ENCODE measurements at places on chromosomes 1 and 21. TPM values are rescaled to one million over a fixed set of nuclear protein-coding genes. Genes with fewer than 3 reads are reported as not detected.

GRCh38 chr1:204623894-204624361, 61.6 kb downstream of the LRRN2 start:
- no peak for DNase-seq

DNA sequence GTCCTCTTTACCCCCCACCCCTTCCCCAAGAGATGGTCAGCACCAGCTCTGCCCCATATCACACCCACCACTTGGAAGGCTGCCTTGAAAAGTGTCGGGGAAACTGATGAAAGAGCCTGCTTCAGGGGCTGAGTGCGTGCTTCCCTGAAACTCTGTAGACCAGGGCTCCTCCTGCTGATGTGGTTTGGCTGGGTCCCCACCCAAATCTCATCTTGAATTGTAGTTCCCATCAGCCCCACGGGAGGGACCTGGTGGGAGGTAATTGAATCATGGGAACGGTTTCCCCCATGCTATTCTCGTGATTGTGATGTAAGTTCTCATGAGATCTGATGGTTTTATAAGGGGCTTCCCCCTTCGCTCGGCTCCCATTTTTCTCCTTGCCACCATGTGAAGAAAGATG, 36.4 kb downstream of the UBIAD1 start:
- DNase-seq = no peak

DNA sequence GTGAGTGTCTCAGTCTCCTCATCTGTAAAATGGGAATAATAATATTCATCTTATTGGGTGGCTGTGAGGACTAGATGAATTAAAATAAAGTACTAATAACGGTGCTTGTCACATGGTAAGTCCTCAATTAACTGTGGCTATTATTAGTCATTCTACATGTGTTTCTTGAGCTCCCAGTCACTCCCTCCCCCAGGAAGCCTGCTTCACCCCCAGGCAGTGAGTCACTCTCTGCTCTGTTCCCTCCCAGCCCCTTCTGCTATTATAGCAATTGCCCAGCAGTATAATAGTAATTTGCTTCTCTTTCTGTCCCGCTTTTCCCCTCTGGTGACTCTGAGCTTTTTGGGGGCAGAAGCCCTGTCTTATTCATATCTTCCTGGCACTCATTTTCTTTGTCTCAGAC, 102.0 kb downstream of the BEND5 start:
- no peak for DNase-seq

- peak; percentile 12 for DNase-seq
Observed at GRCh38 chr1:62321446-62321845, 2.2 kb upstream of the KANK4 start.

- DNase-seq = peak; percentile 24
Observed at GRCh38 chr1:86965012-86965826, 50.8 kb downstream of the HS2ST1 start.

DNA sequence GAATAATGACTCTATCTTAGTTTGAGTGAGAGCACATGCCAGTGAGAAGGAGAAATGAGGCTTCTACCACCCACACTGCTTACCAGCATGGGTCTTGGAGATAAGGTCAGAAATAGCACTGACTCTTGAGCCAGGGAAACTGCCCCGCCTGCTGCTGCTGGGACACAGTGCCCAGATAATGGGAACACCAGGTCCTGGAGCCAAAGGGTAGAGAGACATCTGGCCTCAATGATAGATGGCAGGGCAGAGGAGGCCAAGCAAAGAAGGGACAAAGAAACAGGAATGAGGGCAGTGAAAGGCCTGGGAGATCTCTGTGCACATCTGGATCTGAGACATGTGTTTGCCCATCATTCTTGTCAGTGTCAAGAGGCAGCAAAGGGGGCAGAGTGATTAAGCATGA, 97.4 kb downstream of the MIS18A start:
- no peak for DNase-seq

DNA sequence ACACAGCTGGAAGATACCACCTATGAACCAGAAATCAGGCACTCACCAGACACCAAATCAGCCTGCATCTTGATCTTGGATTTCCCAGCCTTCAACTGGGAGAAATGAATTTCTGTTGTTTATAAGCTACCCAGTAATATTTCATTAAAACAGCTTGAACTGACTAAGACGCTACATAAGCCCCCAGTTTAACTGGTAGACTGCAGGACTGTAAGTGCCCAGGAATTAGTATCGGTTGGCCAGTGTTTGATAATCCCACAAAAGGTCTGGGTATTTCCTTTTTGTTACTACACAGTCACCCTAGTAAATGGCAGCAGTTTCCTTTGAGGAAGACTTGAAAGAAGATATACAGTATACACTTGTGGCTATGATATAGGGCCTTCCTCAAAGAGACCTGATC, 7.3 kb upstream of the SLC35D1 start:
- no peak for DNase-seq

- no peak for DNase-seq
Observed at GRCh38 chr1:161311595-161312181, 1.9 kb upstream of the MPZ start.

- peak; percentile 12 for DNase-seq
Observed at GRCh38 chr1:174743654-174744561, 255.8 kb upstream of the CACYBP start.

GRCh38 chr1:200960236-200960947, 63.1 kb downstream of the KIF21B start:
- no peak for DNase-seq

DNA sequence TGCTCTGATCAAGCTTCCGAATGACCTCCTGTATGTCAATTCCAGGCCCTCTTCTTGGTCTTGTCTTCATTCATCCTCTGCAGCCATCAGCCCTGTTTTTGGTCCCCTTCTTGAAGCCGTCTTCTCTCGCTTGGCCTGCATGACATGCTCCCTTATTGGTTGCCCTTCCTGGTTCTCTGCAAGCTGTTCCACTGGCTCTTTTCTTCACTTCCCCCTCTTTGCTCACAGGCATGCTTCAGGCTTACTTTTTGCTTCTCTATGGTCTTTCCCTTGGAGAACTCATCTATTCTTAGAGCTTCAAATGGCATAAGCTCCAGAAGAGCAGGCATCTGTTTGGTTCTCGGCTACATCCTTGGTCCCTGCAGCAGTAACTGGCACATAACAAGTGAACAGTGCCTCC, 38.8 kb downstream of the PDPN start:
- no peak for DNase-seq

Gene ARTN
- total RNA-seq = 0.49 TPM

Gene ZFP69
- 6.4 TPM for total RNA-seq

Gene C1orf167
- total RNA-seq = not detected

Gene ACP6
- total RNA-seq = 12.0 TPM

Gene FAM72A
- total RNA-seq = 29.2 TPM

Gene LCE3D
- not detected for total RNA-seq

Measured in Panc1 (cell line).